ENCODE measurements at places on chromosomes 2 and 18.

DNA sequence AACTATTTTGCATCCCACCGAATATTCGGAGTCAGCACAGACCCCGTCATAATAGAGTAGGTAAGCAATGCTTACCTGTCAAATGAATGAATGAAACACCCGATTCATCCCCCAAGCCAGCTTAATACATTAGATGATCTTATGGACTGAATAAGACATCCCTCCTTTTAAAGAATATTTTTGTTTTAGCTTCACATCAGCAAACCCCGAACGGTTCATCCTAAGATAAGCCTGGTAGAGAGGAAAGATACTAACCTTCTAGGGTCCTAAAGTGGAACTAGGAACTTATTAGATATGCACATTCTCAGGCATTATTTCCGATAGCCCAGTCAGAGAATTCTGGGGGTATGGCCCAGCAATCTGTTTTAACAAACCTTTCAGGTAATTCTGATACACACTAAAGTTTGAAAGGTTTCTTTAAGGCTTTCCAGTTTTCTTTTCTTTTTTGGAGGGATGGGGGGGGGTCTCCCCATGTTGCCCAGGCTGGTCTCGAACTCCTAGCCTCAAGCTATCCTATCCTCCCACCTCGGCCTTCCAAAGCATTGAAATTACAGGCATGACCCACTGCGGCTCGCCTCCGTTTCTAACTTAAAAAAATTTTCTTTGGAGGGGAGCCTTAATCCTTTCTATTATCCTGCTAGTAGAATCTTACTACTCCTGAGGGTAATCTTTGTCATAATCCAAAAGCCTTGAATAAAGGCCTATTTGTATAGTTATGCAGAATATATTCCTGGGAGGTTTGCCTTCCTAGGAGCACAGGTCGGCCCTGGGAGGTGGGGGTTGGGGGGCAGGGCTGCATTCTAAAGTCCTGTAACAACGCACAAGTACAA lies 1.0 kb upstream of the ACTR3 start:
- no peak for DNase-seq

DNA sequence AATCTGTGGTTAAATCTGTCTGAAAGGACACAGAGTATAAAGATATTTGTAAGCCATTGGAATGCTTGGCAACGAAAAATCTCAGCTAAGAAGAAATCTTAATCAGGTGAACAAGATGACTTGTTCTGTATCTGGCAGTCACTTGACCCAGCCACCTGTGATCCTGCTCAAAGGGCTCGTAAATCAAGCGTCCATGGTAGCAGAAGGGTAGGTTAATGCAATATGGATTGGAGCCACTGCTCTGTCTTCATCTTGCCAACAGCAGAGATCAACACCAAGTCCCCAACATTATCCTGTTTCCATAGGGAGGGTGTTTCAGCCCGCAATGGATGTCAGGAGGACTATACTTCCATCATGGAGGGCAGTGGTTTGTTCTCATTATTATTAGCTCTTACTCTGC lies 378.4 kb downstream of the CDH7 start:
- no peak for DNase-seq

DNA sequence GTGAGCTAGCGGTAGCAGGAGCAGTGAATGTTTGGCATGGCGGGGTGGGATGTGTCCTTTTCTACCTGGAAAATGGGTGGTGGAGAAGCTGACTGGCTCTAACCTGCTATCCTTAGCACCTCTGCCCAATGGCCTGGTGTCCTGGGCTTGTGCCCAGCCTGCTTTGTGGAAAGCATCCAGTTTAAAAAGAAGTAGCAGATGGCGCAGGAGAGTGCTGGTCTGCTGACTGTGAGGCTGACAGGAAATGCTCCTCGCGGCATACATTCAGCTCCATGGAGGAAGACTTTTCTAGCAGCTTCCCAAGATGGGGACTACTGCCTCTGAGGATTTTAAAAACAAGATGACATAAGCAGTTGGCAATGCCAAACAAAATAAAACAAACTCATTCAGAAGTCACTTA lies 56.2 kb upstream of the LYPD6B start:
- no peak for DNase-seq

DNA sequence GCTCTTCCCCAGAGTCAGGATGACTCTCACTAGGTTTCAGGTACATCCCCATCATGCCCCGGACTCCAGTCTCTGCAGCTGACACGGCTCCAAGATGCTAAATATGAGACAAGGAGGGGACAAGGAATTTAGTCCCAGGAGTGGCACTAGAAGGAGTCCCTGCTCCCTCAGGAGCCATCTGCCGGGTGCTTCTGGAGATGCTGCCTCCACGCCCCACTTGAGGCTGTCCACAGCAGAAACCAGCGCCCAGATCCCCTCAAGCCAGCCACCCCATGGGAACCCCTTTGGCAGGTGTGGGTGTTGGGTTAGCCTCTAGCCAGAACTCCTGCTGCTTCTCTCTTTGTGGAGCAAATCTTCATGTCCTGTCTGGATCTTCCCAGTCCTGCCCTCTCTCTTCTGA lies 40.3 kb downstream of the BCL11A start:
- DNase-seq, result no peak

- no peak for DNase-seq
Observed at GRCh38 chr2:34808426-34808825, 1209.3 kb upstream of the FAM98A start.

GRCh38 chr2:30860726-30861125 lies 53.5 kb upstream of the CAPN13 start:
- DNase-seq, result no peak

- DNase-seq, result no peak
Observed at GRCh38 chr2:64652231-64653108, 1.2 kb downstream of the SERTAD2 start.

GRCh38 chr2:240433973-240434727 lies 1.3 kb upstream of the GPC1 start:
- DNase-seq, result no peak

GRCh38 chr2:208250388-208250787 lies 4.5 kb downstream of the IDH1 start:
- no peak for DNase-seq

- DNase-seq, result no peak
Observed at GRCh38 chr2:109395494-109396201, 218.1 kb downstream of the SEPTIN10 start.

DNA sequence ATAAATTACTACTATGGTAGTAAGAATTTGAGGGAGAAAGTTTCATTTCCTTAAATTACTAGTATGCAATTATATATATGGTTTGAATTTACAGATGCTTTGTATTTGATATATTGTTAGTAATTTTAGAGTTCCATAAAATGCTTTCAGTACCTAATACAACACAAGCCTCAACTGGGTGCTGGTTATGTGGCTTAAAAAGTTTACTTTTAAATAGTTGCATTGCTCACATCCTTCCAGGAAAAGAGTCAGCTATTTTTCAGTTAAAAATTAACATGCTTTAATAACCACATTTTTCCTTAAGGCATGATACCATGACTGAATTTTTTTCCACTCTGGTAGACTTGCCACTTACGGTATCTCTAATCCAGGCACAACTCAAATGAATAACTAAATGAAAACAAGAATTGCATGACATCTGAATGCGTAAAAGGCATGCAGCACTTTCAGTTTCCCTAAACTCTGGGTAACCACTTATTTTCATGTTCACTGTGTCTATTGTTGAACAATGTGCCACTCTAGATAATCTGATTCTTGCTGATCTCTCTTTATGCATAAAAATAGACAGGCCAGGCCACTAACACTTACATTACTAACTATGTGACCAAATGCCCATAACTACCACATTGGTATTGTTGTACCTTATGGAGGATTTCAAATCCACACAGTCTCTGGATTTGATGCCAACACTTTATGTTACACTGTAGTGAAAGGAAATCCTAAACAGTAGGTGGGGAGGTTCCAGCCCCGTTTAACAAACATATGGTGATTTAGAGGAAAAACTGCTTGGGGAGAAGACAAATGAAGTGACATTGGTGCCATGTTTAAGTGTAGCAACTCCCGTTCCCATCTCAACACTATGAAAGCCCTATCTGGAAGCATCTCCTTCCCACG lies 35.5 kb upstream of the SLC35F5 start:
- no peak for DNase-seq

GRCh38 chr2:21367421-21367820 lies 243.7 kb downstream of the TDRD15 start:
- no peak for DNase-seq

Measured in stimulated activated CD8-positive, alpha-beta memory T cell treated with anti-CD3 and anti-CD28 coated beads, Interleukin-7, amount 100 ng/mL, for 1 hour (primary cell).